ENCODE measurements at places on chromosomes 11 and 22. TPM values are rescaled to one million over a fixed set of nuclear protein-coding genes. Genes with fewer than 3 reads are reported as not detected.

- no peaks in the 10 kb centered on the region for H3K36me3 ChIP-seq
- no peak for DNase-seq
- H3K4me1 ChIP-seq = no peaks in the 10 kb centered on the region
Observed at GRCh38 chr11:78727816-78728215, 153.2 kb upstream of the NARS2 start.

DNA sequence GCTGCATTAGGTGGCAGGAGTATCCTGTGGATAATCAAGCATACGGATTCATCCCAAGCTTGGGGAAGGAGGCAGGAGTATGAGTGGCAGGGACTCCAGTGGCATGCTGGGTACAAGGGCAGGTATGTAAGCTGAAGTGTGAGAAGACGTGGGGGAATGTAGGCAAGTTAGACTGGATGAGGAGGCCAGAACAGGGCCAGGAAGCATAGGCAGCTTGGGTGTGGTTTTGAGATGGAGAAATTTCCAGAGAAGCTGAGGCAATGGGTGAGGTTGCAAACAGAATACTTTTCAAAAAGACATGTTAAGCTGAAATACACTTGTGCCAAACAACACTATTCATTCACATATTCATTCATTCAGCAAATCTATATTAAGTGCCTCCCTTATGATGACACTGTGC, 43.1 kb upstream of the AMOTL1 start:
- no peaks in the 10 kb centered on the region for H3K4me1 ChIP-seq
- no peak overlapping the region for H3K27ac ChIP-seq
- no peaks in the 10 kb centered on the region for H3K36me3 ChIP-seq
- DNase-seq = no peak

- H3K4me1 ChIP-seq = no peaks in the 10 kb centered on the region
- no peak overlapping the region for H3K4me3 ChIP-seq
- no peak for DNase-seq
- H3K27ac ChIP-seq = no peak overlapping the region
- H3K27me3 ChIP-seq = no peaks in the 10 kb centered on the region
Observed at GRCh38 chr22:20054034-20054427, 26.0 kb upstream of the DGCR8 start.

DNA sequence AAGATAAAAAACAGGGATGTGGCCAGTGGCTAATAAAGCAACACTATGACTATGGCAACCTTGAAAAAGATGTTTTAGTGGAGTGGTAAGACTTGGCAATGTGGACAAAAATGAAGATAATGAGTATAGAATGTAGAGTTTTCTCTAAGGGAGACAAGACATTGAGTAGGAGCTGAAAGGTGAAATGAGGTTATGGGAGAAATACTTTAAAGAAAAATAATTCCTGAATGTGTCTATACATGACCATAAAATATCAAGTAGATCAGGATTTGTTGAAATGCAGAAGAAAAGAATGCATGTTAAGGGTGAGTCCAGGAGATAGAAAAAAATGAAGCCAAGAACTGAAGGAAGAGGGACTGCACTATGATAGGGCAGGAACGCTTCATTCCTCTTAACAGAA, 101.6 kb upstream of the CARD18 start:
- H3K4me1 ChIP-seq = no peaks in the 10 kb centered on the region
- no peaks in the 10 kb centered on the region for H3K27me3 ChIP-seq
- H3K4me3 ChIP-seq = no peak overlapping the region
- H3K36me3 ChIP-seq = no peaks in the 10 kb centered on the region
- no peak for DNase-seq

- no peak overlapping the region for H3K27ac ChIP-seq
- H3K36me3 ChIP-seq = no peaks in the 10 kb centered on the region
- H3K4me3 ChIP-seq = no peak overlapping the region
- no peaks in the 10 kb centered on the region for H3K27me3 ChIP-seq
Observed at GRCh38 chr11:8251616-8252295, 11.9 kb downstream of the LMO1 start.

GRCh38 chr11:15625691-15626090, 511.0 kb downstream of the INSC start:
- no peak for DNase-seq
- H3K27me3 ChIP-seq = no peaks in the 10 kb centered on the region

Gene RAB3IL1
- total RNA-seq = 2.7 TPM

Data from GM23338 (cell line).